ENCODE measurements at places on chromosomes 1 and 21.
A peak's percentile ranks its signal among the peaks of the same experiment; 100 is the strongest.

GRCh38 chr1:114607223-114607622 is 25.8 kb upstream of the BCAS2 start:
- no peak for DNase-seq

GRCh38 chr1:200279810-200280411 is 129.9 kb downstream of the ZNF281 start:
- DNase-seq = peak; percentile 4

GRCh38 chr1:64161357-64161941 is 42.0 kb upstream of the UBE2U start:
- no peak for DNase-seq

DNA sequence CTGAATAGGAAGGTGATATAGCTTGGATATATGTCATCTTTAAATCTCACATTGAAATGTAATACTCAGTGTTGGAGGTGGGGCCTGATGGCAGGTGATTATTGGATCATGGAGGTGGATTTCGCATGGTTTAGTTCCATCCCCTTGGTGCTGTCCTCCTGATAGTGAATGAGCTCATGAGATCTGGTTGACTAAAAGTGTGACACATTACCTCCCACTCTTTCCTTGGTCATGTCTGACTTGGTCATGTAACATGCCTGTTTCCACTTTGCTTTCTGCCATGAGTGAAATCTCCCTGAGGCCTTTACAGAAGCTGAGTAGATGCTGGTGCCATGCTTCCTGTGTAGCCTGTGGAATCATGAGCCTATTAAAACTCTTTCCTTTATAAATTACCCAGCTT is 664.5 kb upstream of the NR5A2 start:
- DNase-seq = no peak

- DNase-seq = no peak
Measured at GRCh38 chr1:112242470-112242869, 153.5 kb upstream of the CTTNBP2NL start.

DNA sequence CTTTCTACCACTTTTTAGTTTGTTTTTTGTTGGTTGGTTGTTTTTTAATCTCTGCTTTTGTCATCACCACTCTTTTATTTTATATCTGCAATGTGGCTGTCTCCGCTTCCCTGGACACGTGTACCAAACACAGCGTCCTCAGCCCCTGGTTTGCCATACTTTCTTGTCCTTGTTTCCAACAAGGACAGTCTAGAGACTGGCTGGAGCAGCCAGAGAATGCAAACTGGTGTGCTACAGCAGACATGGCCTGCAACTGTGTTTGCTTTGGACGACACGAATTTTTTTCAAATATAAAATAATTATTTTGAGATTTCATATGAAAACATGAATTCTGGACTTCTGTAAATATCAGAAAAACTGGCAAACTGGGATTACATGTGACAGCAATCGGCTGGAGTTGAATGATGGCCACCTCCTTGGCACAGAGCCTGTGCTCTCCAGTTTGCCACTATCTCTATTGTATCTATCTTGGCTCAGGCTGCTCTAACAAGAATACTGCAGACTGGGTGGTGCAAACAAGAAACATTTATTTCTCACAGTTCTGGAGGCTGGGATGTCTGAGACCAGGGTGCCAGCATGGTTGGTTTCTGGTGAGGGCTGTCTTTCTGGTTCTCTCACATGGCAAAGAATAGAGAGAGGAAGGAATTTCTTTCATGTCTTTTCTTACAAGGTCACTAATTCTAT is 34.6 kb upstream of the POU2F1 start:
- no peak for DNase-seq

DNA sequence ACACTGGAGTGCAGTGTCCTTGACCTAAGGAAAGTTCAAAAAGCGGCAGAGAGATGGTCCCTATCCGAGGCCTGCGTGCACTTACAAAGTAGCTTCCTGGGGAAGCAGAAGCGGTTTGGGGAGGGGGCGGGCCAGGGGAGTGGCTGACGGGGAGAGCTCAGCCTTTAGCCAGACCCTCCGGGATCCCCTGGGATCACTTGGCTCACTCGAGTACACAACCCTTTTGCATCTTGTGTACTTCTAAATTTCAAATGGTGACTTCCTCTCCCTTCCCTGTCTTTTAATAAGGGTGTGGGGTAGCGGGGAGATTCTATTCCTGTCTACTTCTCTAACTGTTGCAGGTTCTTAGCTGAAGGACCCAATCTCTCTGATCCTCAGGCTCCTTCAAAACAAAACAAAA is 18.1 kb upstream of the SNX27 start:
- no peak for DNase-seq

DNA sequence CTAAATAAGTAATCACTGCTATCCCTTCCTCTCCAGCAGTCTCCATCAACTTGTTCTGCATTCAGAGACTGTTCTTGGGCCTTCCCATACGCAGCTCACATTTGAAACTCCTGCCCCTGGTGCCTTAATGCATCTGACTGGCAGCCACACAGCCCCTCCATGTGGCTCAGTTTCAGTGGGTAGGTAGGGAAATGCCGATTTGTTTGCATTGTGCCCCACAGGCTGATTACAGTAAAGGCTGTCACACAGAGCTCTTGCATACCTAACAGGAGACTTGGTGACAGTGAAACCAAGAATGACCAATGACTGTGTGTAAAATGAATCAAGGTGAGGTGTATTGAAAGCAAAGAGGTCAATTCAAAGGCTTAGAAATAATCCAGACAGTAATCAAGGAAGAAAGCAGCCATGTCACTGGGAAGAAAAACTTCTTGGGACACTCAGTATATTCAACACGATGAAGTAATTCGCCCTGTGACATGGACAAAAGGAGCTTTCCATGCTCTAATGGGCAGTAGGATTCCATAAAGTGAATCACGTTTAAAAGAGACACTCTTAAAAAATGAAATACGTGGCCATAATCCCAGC is 12.7 kb upstream of the B3GALNT2 start:
- DNase-seq = no peak

DNA sequence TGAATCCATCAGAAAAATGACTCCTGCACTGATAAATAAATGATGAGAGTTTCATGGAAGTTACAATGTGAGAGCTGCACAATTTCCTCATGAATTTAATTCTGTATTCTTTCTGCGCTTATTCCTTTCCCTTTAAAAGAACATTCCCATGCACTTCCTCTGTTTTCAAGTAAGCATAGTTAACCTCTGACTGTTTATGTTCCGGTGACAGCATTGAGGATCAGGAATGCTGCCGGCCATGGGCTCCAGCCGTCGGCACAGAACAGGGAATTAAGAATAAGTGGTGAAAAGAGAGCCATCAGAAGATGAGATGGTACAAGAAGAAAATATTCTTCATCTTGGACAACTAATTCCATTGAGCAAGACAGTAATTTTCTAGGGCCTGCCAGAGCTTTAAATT is 65.3 kb downstream of the SUSD4 start:
- DNase-seq = no peak

DNA sequence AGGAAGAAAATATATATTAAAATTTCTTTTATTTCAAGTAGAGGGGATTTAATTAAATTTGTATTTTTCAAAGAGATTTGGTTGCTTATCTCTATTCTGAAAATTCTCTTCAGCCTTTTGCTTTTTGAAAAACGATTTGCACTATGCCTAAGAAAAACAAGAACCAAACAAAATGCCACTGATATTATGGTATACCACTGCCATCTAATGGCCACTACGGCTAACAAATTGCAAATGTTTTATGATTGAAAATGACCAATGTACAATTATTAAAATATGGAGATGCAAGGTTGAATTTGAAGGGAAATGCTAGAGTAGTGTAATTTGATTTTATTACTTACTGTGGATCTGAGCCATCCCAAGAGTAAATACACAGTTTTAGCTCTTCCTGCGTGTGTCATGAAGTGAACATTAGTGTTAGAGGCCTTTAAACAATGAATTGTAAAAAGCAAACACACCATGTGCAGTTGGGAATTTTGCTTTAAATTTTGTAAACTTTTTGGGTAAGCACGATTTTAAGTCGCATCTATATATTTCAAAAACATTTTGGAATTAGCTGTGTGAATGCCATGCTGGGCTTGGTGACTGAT is 137.4 kb upstream of the USP25 start:
- no peak for DNase-seq

- DNase-seq = no peak
Measured at GRCh38 chr1:41918450-41919043, at the start of gene HIVEP3. HIVEP3 (minus strand) TSS chr1:41918922.

DNA sequence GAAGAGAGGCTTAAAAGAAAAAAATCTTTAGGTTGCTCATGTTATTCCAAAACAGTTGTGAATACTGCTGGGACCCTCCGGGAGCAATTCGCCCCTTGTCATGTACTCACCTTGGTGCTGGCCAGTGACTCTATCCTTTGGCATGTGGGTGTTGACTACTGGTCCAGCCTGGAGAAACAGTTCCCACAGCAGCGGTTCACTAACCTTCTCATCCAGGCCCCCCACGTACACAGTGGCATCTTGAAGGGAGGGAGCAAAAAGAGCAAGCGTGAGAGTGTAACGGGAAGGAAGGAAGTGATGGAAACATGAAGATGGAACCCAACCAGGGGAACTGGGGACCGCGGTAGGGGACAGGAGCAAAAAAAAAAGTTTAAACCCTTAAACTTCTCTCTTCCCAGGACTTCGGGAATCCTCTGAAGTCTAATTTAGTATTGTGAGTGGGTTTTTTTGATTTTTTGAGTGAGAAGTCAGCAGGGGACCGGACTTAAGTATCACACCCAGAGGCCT is 494 bp downstream of the SF3B4 start:
- DNase-seq = no peak

DNA sequence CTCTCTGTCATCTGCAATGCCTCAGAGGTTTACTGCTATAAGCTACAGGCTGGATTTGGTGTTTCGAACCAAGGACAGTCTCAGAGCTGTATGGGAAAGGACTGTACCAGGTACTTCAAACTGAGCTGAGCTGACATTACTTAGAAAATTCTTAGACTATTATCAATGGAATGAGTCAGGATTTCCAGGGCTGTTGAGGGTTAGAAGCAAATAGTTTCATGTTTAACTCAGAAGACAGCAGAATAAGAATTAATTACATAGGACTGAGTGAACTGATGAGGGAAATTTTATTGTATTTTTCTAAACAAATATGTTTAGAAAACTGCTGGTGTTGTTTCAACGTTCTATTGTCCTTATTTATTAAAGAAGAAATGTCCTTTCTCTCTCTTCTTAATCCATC is 74.3 kb upstream of the CAPZB start:
- no peak for DNase-seq

- DNase-seq = no peak
Measured at GRCh38 chr1:30527511-30528140, 195.8 kb downstream of the MATN1 start.

Data from stimulated activated CD8-positive, alpha-beta memory T cell treated with anti-CD3 and anti-CD28 coated beads, Interleukin-2, amount 100 ng/mL, for 48 hours (primary cell).